Chondrocyte (in vitro differentiated cells): ENCODE measurements at places on chromosomes 11 and 22. TPM values are rescaled to one million over a fixed set of nuclear protein-coding genes. Genes with fewer than 3 reads are reported as not detected.

DNA sequence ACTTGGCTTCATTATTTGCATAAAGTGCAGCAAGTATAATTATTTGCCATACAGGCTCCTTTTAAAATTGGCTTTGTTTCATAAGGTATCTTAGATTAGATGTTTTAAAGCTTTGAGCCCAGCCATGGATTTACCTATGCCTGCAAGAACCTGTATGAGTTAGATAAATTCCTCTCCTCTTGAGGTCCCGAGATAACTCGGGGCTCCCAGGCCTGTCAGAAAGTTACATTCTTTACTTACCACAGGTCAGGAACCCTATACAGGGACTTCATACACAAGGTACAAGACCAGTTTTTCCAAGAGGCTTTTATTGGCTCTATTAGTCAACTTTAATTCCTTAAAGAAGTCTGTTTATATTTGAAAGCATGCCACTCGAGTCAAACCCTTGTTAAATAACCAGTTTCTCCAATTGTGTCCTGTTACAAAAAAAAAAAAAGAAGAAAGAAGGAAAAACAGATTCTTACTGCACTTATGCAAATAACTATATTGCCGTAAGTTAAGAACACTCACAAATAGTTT is 2.3 kb upstream of the C1QTNF6 start:
- DNase-seq: no peak

DNA sequence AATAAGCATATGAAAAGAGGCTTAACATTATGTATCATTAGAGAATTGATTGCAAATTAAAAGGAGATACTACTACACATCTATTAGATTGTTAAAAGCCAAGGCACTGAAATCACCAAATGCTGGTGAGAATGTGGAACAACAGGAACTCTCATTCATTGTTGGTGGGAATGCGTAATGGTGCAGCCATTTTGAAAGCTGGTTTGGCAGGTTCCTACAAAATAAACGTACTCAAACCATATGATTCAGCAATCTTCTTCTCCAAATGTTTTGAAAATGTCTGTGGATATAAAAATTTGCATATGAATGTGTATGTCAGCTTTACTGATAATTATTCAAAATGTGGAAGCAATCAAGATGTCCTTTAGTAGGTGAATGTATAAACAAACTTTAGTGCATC is 176.4 kb upstream of the PLET1 start:
- no peak for DNase-seq

- peak; percentile 78 for DNase-seq
Measured at GRCh38 chr22:46586531-46587011, 33.6 kb upstream of the GRAMD4 start.

The FADS2 gene
- total RNA-seq: 202 to 315 TPM (median 297 TPM) in 3 replicates

The ART5 gene
- 0.44 to 0.72 TPM (median 0.67 TPM) in 3 replicates for total RNA-seq

- DNase-seq: no peak
Measured at GRCh38 chr11:16690086-16690485, 48.4 kb upstream of the C11orf58 start.

The BAD gene
- total RNA-seq: 55.5 to 58.8 TPM (median 56.8 TPM) in 3 replicates

The FAM83F gene
- total RNA-seq: 0.22 TPM in 1 of 3 replicates, not detected in the others

- no peak for DNase-seq
Measured at GRCh38 chr22:29641700-29642330, 38.4 kb downstream of the NF2 start.

DNA sequence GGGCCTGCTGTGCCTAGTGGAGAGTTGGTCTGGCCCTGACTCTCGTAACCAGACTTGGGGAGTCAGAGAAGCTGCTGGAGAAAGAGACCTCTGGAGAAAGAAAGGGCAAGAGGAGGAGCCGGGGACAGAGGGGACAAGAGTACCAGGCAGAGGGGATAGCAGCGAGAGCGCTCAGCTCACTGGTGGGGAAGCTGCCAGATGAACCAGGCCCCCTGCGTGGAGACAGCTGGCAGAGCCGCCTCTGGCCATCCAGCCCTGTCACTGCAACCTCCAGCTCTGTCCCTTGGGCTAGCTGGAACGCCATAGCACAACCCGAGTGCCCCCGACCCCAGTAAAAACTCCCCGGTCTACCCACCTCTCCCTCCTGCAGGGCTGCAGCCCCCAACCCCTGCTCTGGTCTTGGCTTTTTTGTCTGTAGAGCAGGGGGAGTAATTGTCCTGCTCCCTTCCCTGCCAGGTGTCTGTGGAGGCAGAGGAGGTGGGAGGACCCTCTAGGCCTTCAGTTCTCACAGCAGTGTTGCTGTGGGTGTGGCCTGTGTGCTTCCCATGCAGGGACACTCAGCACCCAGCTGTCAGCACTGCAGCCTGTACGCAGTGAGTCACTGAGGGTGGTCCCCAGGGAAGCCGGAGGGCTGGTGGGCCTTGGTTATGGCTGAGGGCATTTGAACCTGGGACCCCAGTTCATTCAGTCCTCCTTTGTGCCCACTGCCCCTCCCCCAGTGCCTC is 4.8 kb upstream of the SUN2 start:
- no peak for DNase-seq

- DNase-seq: peak; percentile 78
Measured at GRCh38 chr22:18965526-18966421, 29.7 kb upstream of the PRODH start.

DNA sequence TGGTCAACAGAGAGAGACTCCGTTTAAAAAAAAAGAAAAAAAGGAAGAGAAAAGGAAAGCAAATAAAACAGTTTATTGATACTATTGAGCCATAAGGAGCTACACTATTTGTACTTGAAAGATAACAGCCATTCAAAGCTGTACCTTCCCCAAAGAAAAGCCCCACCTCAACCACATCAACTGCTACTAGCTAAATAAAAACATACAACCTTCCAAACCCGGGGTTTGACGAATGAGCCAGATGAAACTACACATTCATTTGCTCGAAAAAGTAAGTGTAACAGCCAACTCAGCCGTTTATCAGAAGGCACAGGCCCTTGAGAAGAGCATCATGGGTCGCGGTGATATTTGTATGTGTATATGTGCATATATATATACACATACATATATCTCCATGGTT is 78.4 kb downstream of the SIK3 start:
- DNase-seq: no peak

- DNase-seq: peak; percentile 62
Measured at GRCh38 chr22:47123827-47124442, 361.5 kb downstream of the TBC1D22A start.

DNA sequence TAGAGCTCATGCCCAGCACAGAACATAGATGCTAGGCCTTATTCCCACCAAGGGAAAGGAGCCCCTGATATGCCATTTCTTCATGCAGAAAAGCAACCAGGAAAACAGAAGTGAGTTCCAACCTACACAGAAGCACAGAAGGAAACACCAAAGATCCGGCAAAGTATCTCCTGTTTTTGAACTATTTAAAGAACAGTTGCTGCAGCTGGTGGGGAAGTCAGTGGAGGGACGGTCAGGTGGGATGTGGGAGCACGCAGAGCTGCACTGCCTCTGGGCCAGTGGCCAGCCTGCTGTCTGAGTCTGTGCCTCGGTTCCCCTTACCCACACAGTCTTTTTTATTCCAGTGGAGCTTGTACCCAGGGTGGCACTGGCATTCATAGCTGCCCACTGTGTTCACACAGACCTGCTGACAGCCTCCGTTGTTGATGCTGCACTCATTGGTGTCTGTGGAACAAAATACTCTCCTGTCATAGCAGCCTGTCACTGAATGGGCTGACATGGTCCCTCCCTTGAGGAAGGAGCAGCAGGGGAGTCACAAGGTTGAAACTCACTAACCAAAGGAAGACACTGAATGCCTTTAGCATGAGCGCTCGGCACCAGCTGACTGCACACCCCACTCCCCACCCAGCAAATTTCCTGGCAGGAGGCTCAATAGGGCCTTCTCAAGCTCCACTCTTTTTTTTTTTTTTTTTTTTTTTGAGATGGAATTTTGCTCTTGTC is 37.9 kb downstream of the SCUBE2 start:
- DNase-seq: no peak

- no peak for DNase-seq
Measured at GRCh38 chr11:33463059-33463458, 205.9 kb downstream of the HIPK3 start.

GRCh38 chr22:40042312-40042711 is 47.6 kb downstream of the FAM83F start:
- no peak for DNase-seq

DNA sequence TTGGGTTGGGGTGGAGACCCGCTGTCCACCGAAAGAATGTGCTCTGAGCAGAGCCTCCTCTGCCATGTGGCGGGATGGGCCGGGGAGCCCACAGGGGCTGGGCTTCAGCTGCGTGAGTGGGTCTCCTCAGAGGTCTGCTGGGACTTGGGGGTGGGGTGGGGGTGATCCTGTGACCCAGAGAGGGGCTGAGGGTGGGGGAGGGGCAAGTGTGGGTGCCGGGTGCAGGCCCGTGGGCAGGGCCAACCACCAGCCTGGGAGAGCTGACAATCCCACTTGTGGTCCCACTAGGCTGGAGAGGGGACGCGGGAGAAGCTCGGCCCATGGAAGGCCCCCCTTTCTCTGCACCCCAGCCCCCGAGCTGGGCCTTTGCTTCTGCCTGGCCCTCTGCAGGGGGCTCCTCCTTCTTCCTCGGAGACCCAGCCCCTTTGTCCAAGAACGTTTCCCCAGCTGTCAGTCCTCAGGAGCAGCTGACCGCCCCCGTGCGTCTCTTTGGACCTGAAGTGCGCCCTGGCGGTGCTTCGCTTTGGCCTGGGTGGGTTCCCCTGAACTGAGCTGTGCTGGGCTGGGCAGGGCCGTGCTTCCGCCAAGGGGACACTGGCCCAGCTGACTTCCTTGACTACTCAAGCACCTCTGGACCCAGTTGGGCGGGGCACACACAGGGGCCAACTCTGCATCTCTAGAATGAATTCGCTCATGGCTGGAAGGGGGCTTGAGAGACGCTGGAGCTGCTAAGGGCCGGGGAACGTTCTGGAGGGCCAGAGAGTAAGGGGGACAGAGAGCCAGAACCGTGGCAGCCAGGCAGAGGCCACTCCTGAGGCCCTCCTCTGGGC is 30.2 kb downstream of the OSBPL5 start:
- peak; percentile 85 for DNase-seq

The GGTLC3 gene
- total RNA-seq: 0.42 TPM in 1 of 3 replicates, not detected in the others

DNA sequence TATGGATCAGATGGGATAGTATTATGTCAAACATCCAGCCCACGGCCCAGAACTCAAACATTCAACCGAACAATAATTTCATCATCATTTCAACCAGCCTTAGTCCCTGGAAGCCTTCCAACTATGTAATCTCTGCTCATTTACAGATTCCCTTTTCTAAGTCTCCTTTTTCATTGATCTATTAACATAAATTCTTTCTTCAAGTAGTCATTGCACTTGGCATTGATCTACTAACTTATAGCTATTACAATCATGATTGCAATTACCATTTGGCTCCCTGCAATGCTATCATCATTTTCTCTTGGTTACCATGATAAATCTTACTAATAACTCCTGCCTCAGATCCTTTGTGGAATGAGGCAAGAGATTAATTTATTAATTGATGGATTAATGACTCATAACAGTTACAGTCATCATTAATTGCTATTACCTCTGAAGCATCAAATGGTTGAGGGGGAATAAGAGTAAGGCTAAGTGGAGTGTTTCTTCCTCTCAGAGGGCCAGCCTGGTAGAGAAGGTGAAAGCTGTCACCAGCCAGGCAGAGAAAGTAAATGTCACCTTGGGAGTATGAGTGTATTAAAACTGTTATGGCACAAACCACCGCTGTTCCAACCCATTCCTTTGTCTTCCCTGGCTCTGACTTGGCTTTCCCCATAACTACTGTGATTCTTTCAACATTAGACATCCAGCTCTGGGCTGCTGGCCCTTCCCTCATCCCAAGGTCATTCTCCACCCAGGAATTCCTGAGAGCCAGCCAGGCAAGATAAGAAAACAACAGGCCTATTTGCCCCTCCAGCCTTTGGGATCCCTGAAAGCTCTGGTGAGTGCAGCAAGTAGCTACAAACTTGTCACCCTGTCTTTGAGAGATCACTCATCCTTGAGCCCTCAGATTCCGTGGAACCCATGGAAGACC is 174.7 kb downstream of the RRAS2 start:
- no peak for DNase-seq

- no peak for DNase-seq
Measured at GRCh38 chr11:48019217-48019584, 38.8 kb downstream of the PTPRJ start.

DNA sequence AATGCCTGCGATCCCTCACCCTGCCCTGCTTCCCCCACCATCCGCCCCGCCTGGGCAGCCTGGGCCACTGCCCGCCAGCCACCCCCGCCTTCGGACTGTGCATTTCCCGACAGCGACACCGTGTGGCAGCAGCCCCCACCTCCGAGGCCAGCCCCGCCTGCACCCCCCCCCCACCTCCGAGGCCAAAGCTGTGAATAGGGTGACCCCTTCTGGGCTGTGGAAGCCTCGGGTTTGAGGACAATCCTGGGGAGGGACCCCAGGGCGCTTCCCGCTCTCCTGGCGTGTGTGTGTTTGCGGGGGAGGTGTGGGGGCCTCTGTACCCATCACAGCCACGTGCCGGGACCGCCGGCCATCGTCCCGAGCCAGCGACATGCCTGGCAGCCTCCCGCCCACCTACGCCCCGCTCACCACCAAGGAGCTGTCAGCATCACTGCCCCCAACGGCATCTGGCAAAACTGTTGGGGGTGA is 33.8 kb upstream of the PPARA start:
- DNase-seq: no peak

GRCh38 chr11:126350836-126351235 is 4.7 kb upstream of the ST3GAL4 start:
- no peak for DNase-seq

DNA sequence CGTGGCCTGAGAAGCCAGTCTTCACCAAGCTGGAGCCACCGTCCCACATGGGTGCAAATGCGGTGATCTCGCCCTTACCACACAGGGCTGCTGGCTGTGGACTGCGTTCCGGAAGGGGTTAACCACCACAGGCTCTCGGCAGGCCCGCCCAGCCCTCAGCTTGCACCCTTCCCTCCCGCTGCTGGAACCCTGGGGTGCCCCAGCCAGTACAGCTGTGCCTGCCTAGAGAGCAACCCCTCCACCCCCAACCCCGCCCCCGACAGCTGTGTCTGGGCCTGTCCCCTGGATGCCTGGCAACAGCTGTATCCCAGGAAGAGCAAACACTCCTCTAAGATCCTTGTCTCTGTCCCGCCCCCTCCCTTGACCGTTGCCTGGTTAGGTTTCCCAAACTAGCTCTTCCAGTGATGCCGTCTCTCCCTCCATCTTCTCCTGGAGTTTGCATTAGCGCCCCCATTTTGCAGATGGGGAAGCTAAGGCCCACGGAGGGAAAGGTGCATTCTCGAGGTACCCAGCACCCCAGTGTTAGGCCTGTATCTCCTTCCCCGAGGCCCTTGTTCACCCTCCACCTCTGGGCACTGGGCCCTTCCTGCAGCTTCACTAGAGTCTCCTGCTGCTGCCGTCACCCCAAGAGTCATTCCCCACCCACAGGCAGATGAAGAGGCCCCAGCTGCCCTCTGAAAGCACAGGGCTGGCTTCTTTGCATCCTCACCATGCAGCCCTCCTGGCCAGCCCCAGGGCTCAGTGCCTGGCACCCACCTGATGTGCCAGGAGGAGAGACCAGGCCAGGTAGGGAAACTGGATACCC is 12.6 kb upstream of the COX8A start:
- no peak for DNase-seq
